ENCODE measurements at places on chromosomes 16 and 17. TPM values are rescaled to one million over a fixed set of nuclear protein-coding genes. Genes with fewer than 3 reads are reported as not detected.

NACA2 gene
- polyA plus RNA-seq, result not detected

ZKSCAN2 gene
- polyA plus RNA-seq, result 1.9 TPM

C16orf54 gene
- 37.2 TPM for polyA plus RNA-seq

MYOCD gene
- polyA plus RNA-seq, result not detected

TBC1D24 gene
- polyA plus RNA-seq, result 1.6 TPM

TAOK2 gene
- 3.0 TPM for polyA plus RNA-seq

MT1G gene
- polyA plus RNA-seq, result not detected

DNA sequence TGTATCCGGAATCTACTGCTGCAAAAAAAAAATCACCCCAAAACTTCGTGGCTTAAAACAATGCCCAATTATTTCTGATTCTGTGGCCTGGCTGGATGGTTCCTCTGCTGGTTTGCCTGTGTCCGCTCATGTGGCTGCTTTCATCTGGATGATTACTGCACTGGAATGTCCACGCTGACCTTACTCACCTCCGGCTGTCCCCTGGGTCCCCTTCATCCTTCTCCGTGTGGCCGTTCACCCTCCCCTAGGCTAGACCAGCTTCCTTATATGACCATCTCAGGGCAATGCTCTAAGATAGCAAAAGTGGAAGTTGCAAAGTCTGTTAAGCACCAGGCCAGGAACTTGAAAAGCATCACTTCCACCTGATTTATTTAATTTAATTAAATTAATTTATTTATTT lies 31.4 kb upstream of the SPNS2 start:
- no peak for DNase-seq

DNA sequence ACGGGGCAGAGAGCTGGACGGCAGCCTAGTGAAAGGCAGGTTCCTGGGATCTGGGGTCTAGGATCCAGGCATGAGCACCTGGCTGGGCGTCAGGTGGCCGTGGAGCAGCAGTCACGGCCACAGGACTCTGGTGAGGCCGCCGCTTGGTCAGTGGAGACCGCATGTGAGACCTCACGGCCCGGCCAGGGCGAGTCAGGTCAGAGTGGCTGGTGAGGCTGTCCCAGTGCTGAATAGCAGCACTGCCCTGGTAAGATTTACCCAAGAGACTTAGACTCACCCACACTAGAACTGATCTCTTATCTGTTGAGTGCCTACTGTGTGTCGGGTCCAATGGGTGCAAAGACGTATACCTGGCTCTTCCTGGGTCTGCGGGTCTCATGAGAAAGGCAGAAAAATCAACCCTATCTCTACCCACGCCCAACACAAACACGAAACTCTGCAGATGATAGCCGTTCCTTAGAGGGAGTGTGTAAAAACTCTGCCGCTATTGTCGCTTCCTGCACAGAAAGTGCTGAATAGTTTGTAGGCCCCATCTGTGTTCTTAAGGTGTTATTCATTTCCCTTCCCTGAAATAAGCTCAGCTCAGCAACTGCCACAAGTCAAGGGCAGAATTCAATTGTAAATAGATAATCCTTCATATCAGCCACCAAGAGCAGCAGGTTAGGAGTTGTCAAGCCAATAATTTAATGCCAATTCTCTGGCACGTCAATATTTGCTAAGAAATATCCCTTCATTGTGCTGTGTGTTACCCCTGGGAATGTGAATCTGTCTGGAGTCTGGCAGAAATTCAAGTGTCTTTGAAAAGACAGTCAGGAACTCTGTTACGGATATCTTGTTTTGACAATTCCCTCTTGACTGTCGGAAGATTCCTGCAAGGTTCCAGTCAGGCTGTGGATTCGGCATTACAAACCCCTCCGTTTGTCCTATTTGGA lies 240.0 kb downstream of the NTN1 start:
- no peak for DNase-seq

DNA sequence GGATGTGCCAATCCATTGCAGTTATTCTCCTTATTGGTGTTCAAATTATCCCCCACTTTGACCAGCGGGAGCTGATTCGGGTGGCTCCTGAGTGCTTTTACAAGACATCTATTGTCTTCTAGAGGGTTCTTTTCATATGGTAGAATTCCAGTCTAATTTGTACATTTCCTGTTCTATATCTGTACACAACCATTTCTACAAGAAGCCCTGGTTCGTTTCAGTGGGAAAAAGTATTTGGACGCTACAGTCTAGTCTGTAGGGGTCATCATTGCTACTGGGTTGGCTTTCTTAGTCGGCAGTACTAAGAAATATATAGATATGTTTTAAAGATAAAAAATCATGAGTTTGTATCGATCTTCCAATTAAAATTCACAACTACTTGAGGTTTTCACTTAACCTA lies 262.6 kb downstream of the MAP2K6 start:
- no peak for DNase-seq

DNA sequence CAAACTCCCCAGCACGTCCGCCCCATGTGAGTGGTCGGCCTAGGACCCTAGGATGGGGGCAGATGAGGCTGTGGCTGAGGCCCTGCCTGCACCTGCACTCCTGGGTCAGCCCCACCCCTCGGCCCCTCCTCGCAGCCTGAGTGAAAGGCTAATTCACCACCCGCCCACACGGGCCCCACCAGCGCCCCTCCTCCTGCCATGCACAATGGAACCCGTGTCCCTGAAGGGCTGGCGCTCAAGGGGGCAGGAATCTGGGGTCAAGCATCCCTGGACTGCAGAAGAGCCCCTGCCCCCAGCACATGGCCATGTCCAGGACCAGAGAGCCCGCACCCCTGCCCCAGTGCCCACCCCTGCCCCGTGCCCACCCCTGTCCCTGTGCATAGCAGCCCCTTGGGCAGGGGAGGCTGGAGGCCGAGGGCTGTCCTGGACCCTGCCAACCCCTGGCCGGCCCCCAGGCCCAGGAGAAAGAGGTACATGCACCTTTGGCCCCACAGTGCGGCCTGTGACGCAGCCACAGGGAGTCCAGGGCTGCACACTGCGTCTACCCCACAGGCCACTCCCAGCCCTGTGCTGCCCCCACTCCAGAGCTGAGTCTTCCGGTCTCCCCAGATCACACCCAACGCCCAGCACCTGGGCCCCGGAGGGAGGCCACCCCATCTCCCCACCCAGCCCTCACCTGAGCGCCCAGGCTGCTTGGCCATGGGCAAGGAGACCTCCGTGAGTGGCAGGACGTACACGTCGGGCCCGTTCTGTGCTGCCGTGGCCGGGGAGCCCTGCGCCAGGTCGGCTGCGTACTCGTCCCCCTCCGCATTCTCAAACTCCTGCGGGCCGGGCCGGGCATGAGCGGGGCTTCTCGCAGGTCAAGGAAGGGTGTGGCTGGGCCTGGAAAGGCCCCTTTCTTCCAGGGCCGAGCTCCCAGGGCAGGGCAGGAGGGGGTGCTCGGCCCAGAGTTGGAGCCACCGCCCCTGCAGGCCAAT lies 34.6 kb upstream of the PVALEF start:
- DNase-seq, result no peak

DNA sequence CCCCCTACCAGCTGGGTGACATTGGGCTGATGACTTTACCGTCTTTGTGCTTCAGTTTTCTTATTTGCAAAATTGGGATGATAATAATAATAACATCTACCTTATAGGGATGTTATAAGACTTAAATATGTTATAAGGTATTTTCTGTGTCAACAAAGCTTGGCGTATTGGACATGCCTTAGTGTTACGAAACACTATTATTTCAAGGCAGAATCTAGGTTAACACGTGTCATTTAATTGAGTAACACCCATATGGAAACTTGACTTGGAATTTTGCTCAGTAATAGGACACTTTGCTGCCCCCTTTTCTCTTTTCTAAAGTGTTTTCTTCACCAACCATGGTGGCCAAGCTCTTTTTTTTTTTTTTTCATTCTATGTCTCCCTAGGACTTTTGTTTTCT lies 294.2 kb upstream of the SALL1 start:
- DNase-seq, result no peak

GRCh38 chr16:4217204-4218131 lies 24.4 kb downstream of the SRL start:
- no peak for DNase-seq

GRCh38 chr17:75894049-75894733 lies 2.6 kb downstream of the TRIM65 start:
- DNase-seq, result no peak

DNA sequence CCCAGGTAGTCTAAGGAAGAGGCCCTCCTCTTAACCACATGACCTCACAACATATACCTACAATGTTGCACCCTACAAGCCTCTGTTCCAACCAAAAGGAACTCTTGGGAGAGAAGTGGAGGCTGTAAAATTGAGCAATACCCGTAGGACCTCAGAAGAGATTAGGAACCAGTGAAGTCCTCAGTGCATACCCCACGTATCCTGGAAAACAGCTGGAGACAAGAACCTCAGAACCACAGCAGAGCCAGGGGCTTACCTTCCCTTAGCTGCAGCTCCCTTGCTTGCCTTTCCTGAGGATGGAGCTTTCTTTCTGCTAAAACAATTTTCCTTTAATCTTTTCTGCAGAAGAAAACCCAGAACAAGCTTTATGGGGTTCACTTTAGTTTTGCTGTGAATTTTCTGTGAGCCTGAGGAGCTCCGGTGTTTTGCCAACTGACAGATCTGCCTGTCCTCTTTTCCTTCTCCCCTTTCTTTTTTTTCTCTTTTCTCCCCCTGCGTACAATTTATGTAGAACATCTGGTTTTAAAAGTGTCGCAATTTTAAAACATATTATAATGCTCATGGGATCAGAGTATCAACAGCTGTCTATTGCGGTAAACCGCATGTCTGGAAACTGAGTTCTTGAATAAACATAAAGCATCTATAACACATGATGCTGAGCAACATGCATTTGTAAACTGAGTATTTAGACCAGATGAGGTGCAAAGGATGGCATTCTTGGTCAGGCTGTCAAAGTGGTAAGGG lies 226.4 kb upstream of the MAF start:
- no peak for DNase-seq

DNA sequence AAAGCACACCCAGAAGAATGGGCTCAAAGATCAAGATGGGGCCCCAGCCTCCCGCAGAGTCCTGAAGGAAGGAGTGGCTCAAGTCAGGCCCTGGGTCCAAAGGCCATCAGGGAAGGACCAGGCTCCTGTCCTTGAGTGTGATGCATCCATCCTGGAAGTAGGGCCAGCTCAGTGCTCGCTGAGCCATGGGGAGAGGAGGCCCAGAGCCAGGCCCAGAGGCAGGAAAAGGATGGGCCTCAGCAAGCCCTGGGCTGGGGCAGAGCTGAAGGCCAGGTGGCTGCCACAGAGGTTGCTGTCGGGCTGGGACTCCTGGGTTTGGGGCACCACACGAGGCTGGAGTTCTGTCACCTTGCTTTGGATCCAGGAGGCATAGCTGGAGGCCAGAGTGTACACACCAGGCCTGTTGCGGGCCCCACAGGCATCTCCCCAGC lies 3.7 kb downstream of the PRSS8 start:
- no peak for DNase-seq

DNA sequence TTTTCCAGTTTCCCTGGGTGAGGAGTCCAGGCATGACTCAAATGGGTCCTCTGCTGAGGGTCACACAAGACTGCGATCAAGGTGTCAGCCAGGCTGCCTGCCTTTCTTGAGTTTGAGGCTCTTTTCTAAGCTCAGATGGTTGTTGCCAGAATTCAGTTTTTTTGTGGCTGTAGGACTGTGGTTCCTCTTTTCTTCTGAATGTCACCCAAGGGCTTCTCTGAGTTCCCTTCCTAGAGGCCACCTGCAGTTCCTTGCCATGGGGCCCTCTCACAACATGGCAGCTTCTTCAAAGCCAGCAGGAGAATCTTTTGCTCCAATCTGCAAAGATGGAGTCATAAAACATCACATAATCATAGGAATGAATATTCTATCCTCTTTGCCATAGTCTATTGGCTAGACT lies 17.5 kb downstream of the LIMD2 start:
- DNase-seq, result no peak
